EL (cell line): ENCODE measurements at places on chromosomes 3 and 15.

DNA sequence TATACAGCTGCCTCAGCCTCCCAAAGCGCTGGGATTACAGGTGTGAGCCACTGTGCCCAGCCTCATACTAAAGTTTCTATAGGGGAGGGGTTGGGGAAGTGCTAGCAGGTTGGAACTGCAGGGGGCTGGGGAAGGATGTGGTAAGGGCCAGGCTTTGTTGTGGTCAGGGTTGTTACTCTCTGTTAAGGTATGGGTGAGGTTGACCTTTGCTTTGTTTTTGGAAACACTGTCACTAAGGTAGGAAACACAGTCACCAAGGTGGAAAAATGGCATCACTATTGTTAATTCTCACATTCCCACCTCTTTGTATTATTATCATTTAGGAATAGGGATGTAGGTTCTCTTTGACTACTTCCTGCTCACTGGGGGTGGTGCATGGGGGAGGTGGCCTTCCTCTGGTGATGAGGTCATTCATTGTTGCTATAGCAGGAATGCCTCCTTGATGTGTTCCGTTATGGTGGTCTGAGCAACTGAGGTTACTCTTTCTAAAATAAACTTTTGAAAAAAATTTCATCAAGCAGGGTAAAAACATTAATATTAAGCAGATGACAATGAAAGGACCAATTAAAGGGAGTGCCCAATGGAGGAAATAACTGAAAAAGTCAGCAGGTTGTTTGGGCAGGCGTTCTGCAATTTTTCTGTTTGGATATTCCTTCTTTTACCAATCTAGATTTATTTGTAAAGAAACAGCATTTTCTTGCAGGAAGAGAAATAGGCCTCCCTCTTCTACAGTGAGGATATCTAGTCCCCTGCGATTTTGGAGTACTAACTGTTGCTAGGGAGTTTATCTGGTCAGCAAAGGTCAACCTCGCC lies 150.5 kb downstream of the WDR76 start:
- no peak for DNase-seq

GRCh38 chr3:190941694-190942260 lies 79.3 kb upstream of the GMNC start:
- no peak for DNase-seq

GRCh38 chr3:27533718-27534573 lies 49.8 kb upstream of the SLC4A7 start:
- peak; percentile 99 for DNase-seq

DNA sequence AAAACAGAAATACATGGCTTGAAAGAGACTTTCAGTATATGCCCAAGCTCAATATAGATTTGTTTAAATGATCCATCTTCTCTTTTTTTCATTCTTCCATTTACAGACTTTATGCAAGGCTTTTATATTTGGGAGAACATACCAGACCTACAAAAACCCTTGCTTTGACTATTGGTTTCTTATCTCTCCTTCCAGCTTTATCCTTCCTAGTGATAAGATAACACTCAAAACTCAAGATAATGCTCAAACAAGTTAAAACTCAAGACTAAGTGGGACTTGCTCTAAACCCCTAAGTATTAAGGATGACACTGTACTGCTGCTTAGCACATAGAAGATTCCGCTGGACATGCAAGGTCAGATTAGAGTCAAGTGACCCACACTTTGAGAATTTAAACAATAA lies 8.0 kb downstream of the TUSC7 start:
- DNase-seq: no peak

GRCh38 chr3:10007126-10007782 lies 19.0 kb upstream of the FANCD2 start:
- DNase-seq: no peak

DNA sequence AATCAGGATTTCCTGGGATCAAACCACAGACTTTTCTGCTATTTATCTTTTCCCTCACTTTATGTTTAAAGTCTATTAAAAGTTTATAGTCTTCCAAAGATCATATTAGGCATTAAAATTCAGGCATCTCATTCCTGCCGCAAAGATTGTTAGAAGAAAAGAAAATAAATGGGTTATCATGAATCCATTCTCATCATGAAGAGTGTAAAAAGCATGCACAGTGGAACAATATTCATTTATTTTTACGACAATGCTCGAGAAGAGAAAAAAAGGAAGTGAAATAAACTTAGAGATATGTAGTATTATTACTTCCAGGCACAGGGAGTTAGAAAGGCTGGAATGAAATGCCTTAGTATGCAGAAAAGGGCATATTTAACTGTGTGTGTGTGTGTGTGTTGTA lies 213.7 kb upstream of the PLSCR5 start:
- DNase-seq: no peak

- no peak for DNase-seq
Measured at GRCh38 chr15:81421461-81421860, 47.4 kb upstream of the TMC3 start.

DNA sequence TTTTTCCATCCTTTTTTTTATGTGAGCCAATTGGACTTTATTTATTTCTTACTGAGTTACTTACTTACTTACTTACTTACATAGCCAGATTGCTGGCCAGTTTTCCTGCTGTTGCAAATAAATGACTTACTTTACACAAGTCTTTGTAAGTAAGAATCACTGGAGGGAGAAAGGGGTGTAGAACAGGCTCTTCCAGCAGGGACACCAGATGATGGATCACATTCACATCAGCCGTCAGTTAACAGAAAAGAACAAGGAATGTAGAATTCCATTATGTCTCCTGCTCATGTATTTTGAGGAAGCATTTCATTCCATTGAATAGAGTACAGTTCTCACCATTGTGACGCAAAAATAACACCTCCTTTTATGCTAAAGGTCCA lies 188.6 kb downstream of the FNDC3B start:
- DNase-seq: no peak

- no peak for DNase-seq
Measured at GRCh38 chr3:165346503-165346902, 150.3 kb upstream of the SLITRK3 start.

DNA sequence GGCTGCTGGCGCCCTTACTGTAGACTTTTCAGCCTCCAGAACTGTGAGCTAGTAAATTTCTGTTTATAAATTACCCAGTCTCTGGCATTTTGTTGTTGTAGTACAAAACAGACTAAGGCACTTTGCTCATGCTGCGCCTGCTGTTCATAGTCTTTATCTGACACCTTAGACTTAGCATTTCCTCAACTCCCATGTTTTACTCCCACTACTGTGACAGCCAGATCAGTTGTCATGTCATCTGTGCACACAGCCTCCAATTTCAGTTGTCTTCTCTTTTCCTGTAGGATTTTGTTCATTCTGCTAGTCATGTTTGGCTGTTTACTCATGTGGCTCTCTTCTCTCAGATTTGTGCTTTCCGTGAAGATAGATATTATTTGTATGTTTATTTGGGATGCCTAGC lies 62.0 kb downstream of the TCF12 start:
- DNase-seq: no peak

GRCh38 chr15:44207643-44208042 lies 12.6 kb upstream of the FRMD5 start:
- DNase-seq: peak; percentile 82

- no peak for DNase-seq
Measured at GRCh38 chr3:188442430-188442829, 288.5 kb downstream of the LPP start.

GRCh38 chr15:66852064-66852905 lies 150.2 kb downstream of the SMAD6 start:
- DNase-seq: no peak

DNA sequence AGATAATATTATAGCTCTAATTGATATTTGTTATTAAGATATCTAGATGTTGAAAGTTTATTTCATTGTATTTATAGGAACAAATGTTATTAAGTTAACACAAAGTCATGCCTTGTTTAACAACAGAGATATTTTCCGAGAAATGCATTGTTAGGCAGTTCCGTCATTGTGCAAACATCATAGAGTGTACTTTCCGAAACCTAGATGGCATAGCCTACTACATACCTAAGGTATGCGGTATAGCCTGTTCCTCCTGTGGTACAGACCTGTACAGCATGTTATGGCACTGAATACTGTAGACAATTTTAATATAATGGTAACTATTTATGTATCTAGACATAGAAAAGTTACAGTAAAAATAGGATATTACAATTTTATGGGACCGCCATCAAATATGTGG lies 114.3 kb downstream of the NAALADL2 start:
- DNase-seq: no peak

GRCh38 chr3:126022741-126023359 lies 53.9 kb downstream of the ROPN1B start:
- no peak for DNase-seq

DNA sequence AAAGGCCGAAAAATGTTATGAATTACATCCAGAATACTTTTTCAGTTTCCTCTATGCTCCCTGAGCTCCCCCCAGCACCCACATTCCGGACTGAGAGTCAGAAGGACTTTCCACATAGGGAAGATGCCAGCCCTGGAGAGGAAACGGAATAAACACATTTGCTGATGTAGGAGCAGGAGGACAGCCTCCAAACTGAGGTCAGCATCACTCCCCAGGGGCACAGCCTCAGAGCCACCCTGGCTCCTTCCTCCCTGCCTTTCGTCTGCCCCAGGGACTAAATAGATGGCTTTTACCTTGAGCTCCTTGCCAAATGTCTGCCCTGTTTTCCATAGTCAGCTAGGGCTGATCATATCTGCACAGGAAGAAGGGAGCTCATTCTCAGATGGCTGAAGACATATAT lies 22.6 kb upstream of the SLCO2A1 start:
- no peak for DNase-seq

GRCh38 chr3:25574172-25574765 lies 90.4 kb downstream of the TOP2B start:
- DNase-seq: no peak

DNA sequence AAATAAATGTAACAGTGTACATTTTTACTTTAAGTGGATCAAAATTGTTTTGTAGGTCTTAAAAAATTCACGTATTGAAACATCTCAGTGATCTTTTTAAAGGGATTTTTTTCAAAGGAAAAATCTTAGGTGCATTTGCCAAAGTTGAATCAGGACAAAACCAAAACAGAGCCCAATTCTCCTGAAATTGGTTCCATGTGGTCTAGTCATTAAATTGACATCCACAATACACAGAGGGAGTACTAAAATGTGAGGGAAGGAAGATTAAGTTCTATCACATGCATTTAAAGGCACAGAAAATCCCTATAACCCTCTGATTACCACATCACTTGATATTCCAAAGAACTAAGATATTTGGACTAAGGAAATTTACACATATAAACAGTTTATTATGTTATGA lies 39.3 kb upstream of the HDC start:
- DNase-seq: no peak

DNA sequence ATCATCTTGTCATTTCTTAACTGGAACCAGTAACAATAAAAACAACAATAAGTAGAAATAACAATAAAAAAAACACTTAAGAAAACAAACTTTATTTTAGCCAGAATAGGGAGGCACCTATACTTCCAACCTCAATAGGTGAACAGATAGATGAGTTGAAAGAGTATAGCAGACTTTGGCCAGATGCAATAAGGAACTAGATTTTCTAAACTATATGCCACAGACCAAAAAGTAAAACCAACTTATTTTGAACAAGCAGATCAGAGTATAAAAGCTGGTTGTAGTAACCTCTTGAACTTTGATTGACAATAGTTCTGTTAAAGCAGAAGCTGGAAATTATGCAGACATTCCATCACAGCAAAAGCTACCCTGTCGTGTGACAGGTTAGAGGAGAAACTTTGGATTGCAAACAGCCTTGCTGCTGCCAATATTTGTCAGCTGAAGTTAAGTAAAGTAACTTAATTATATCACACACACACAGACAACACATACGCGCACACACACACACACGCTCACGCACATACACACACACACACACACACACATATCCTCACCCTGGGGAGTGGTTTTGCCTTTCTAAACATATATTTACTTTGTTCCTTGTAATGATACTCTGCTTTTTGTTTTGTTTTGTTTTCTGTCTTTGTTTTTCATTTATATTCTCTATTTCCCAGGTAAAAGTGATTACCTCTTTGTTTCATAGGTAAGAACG lies 903.6 kb downstream of the VGLL3 start:
- no peak for DNase-seq

DNA sequence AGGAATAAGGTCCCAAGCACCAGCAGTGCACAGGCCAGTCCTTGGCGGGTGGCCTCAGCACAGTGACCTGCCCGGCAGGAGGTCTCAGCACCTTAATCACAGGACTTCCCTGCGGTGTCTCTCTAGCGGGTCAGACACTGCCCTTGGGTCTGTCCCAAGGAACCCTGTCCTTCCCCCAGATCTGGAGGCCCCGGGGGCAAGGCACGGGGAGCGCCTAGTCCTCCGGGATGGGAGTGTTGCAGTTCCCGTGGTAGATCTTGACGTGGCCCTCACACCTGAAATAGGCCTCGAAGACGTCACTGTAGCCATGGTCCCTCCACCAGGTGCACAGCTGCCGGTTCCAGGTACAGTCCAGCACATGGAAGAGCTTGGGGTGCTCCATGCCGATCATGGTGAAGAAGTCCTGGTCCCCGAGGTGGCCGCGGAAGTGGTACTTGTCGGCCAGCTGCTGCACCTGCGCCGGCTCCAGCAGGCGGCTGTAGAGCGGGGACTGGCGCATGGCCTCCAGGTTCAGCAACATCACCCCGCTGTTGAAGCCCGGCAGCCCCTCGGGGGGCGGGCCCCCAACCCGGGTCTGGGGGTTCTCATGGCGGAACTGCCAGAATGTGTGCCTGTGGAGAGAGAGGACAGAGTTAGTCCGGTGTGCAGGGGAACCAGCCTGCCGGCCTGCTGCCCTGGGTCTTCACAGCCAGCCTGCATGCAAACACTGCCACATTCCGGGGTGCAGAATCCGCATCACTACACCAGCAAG lies 201.3 kb downstream of the XXYLT1 start:
- DNase-seq: no peak

GRCh38 chr3:90128391-90128790 lies 1021.0 kb downstream of the EPHA3 start:
- DNase-seq: no peak

DNA sequence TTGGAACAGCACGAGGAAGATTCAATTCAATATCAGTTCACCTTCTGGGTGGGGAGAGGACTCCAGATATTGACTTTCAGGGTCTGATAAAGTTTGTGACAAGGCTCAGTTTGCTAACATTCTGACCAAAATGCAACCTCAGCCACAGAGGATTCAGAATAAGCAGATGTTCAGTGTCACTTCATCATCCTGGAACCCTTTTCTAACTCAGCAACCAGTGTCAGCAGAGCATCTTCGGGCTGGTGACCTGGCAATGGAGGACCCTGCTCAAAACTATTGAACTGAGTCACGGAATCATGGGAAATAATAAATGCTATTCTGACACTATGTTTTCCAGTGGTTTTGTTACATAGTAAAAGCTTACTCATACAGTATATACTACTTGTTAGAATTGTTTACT lies 433.4 kb upstream of the CFAP20DC start:
- DNase-seq: no peak

- peak; percentile 38 for DNase-seq
Measured at GRCh38 chr3:195207731-195208130, 63.2 kb downstream of the XXYLT1 start.

DNA sequence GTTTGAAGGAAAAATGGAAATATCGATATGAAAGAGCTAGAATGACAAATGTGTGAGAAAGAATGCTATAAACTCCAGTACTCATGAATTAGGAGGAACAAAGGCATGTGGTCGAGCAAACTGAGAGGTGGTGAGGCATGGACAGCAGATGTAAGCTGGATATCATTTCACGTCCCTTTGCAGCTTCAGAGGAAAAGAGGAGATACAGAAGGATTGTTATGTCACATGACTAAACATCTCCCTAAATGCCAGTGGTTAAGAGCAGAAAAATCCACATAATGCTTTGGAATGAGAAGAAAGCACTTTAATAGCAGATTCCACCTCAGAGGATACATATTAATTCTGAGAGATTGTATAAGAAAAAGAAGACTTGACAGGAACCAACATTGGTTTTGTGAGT lies 248.7 kb downstream of the ZIC4 start:
- DNase-seq: peak; percentile 25
